ENCODE measurements at places on chromosomes 4 and X. TPM values are rescaled to one million over a fixed set of nuclear protein-coding genes. Genes with fewer than 3 reads are reported as not detected.

Gene MTMR8
- polyA plus RNA-seq, result 1.2 TPM

Gene NSUN7
- 0.66 TPM for polyA plus RNA-seq

Gene MAGEC2
- not detected for polyA plus RNA-seq

Gene EPGN
- polyA plus RNA-seq, result not detected

Gene GAGE12G
- polyA plus RNA-seq, result not detected

Gene NAP1L5
- polyA plus RNA-seq, result 6.7 TPM

Gene ASB11
- polyA plus RNA-seq, result 14.3 TPM

Gene SATL1
- polyA plus RNA-seq, result 0.43 TPM

Gene IL1RAPL2
- 1.8 TPM for polyA plus RNA-seq

Gene CFP
- polyA plus RNA-seq, result 1.2 TPM

Gene CCNA2
- polyA plus RNA-seq, result 13.5 TPM

Gene STARD8
- 25.3 TPM for polyA plus RNA-seq

Gene PLP1
- 47.7 TPM for polyA plus RNA-seq

Gene FREM3
- polyA plus RNA-seq, result 0.49 TPM

Gene DMRTC1
- polyA plus RNA-seq, result not detected

Gene HTN3
- polyA plus RNA-seq, result not detected

Measured in hindlimb muscle (tissue), 1 donor.